A549 treated with Hydrocortisone at 1 μM for 4 hours (cell line): ENCODE measurements at places on chromosomes 1 and 21. TPM values are rescaled to one million over a fixed set of nuclear protein-coding genes. Genes with fewer than 3 reads are reported as not detected.

The DLGAP3 gene
- 0.14 to 0.44 TPM (median 0.25 TPM) in 5 replicates for total RNA-seq

The FNDC10 gene
- 5.5 to 8.9 TPM (median 7.8 TPM) in 5 replicates for total RNA-seq

The GMEB1 gene
- total RNA-seq: 5.2 to 6.5 TPM (median 5.6 TPM) in 5 replicates

The TDRD5 gene
- 0.03 to 0.05 TPM (median 0.05 TPM) in 3 of 5 replicates, not detected in the others for total RNA-seq

The WNT3A gene
- 0.02 to 0.05 TPM (median 0.03 TPM) in 3 of 5 replicates, not detected in the others for total RNA-seq

The AQP10 gene
- not detected in 5 replicates for total RNA-seq

The LIPI gene
- not detected in 5 replicates for total RNA-seq

The C1orf185 gene
- not detected in 5 replicates for total RNA-seq
